Stimulated activated CD4-positive, alpha-beta T cell treated with anti-CD3 and anti-CD28 coated beads, Interleukin-12 subunit alpha, Interleukin-12 subunit beta, amount 100 ng/mL, for 24 hours (primary cell): ENCODE measurements at places on chromosomes 7 and 10.

- no peak for DNase-seq
Observed at GRCh38 chr7:45081670-45081974, 7.1 kb downstream of the NACAD start.

GRCh38 chr7:95421000-95421846, 13.6 kb downstream of the PON2 start:
- no peak for DNase-seq

- no peak for DNase-seq
Observed at GRCh38 chr10:27826369-27826768, 80.8 kb upstream of the MKX start.

GRCh38 chr10:91465261-91465660, 55.1 kb downstream of the HECTD2 start:
- no peak for DNase-seq

GRCh38 chr7:128236924-128237586, 4.0 kb upstream of the LEP start:
- no peak for DNase-seq

DNA sequence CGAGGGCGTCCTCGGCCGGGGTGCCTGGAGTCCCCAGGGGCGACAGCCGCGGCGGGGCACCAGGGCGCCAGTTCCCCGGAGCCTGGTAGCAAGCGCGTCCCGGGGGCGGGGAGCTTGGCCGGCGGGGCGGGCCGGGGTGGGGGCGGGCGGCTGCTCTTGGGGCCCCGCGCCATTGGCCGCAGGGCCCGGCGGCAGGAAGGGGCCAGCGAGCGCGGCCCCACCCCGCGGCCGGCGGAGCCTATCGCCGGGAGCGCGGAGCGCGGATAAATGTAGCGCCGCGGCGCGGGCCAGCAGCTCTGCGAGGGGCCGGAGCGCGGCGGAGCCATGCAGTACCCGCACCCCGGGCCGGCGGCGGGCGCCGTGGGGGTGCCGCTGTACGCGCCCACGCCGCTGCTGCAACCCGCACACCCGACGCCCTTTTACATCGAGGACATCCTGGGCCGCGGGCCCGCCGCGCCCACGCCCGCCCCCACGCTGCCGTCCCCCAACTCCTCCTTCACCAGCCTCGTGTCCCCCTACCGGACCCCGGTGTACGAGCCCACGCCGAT, at the start of gene HHEX:
TSS of gene HHEX (plus strand) at position 293 of the 548 bp plus-strand sequence. CDS start at position 325, 32 bp downstream.
- no peak for DNase-seq

DNA sequence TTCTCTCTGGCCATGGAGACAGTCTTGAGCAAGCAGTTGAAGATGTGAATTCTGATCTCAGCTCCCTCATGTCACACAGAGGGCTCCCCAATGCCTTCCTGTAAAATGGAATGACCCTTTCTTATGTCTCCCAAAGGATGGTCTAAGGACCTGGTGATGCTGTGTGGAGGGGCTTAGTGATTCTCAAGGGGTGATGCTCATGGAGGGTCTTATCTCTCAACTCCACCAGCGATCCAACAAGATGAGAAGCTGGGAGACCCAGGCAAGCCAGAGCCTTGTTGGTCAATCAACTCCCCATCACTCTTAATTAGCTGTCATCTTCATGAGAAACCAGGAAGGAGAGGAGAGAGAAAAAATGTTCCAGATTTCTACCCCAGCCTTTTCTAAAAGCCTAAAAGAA, 78.0 kb upstream of the SORCS3 start:
- no peak for DNase-seq

GRCh38 chr7:50119815-50120637, 27.0 kb upstream of the ZPBP start:
- DNase-seq = peak; percentile 10

DNA sequence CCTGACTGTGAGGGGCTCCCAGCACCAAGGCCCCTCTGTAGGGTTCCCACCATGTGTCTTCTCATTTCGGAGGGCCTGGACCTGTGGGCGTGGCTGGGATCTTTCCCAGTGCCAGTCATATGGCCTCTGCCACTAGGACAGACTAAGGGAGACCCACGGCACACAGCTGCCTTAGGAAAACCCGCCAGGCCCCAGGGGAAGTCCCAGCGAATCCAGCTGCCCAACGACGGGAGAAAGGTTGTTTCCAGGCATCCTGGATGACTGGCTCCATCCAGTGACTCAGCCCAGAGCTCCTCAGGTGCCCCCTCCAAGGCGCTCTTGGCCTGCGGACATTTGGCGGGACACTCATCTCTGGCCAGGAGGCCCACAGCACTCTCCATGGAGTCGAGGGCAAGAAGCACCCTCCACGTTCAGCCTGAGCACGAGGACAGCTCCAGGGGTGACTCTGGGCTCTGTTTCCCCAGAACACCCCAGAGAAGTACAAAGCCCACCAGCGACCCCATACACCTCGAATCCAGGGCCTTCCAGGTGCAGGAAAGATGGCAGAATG, 39.9 kb downstream of the PWWP2B start:
- DNase-seq = no peak

DNA sequence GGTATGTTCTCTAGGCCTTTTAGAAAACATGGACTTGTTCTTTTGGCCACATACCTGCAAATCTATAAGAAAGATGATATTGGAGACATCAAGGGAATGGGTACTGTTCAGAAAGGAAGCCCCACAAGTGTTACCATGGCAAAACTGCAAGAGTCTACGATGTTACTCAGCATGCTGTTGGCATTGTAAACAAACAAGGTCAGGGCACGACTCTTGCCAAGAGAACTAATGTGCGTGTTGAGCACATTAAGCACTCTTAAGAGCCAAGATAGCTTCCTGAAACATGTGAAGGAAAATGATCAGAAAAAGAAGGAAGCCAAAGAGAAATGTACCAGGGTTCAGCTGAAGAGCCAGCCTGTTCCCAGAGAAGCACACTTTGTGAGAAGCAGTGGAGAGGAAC, 37.1 kb downstream of the SDK1 start:
- DNase-seq = no peak

DNA sequence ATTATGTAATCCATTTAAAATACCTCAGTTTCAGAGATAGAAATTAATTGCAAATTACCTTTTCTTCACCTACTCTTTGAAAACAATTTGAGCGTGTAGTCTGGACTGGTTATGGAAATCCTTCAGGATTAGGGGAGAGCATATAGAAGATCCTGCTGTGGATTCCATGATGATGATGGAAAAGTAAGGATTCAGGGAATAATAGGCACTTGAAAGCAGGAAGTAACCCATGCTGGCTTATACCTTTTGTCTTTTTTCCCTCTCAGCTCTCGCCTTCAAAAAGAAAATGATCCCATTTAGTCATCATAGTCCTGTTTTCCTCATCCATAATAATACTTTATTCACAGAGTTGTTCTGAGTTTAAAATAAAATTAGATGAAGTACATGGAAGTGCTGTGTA, 4.4 kb downstream of the HBP1 start:
- no peak for DNase-seq
